NCI-H510A (cell line): ENCODE measurements at places on chromosomes 11 and 22.
A peak's percentile ranks its signal among the peaks of the same experiment; 100 is the strongest.

GRCh38 chr22:19424186-19424500 lies 7.4 kb downstream of the HIRA start:
- no peak for DNase-seq

GRCh38 chr22:40463683-40464082 lies 93.3 kb downstream of the SGSM3 start:
- no peak for DNase-seq

- DNase-seq: peak; percentile 52
Measured at GRCh38 chr22:22219140-22219996, 25.2 kb upstream of the VPREB1 start.

DNA sequence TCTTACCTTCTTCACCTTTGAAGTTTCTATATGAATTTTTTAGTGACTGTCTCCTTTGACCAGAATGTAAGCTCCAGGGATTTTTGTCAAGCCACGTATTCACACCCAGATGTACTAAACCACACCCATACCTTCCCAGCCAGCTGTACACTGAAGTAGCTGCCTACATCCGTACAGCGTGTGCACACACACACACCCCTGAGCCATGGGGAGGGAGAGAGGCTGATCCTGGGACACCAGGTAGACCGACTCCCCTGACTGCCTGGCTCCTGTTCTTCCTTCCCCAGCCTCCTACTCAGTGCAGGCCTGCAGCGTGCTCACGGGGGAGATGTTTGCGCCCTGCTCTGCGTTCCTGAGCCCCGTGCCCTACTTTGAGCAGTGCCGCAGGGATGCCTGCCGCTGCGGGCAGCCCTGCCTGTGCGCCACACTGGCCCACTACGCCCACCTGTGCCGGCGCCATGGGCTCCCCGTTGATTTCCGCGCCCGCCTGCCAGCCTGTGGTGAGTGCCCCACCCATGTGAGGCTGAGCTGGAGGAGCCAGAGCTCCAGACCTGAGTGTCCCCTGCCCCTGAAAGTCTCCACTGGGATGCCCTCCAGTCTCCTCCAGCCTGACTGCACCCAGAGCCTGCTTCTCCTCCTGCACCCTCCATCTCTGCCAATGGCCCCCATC lies 25.9 kb downstream of the OTOG start:
- no peak for DNase-seq

DNA sequence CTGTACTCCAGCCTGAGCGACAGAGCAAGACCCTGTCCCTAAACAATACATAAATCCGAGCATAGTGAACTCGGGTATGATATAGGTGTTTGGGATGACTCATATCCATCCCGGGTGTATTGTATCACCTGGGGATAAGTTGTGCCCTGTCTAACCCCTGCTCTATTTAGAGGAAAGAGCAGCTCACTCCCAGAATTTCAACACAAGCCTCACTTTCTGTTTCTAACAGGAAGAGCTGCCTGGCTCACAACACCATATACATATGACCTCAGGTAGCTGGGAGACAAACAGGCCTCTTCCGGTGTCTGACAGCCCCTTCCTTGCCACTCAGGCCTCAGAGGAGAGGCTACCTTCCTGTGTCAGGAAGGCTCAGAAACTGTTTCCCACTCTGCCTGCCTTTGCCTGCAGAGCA lies 9.9 kb upstream of the MICALL1 start:
- no peak for DNase-seq
